ENCODE measurements at places on chromosomes 2 and 18. TPM values are rescaled to one million over a fixed set of nuclear protein-coding genes. Genes with fewer than 3 reads are reported as not detected.

TXNDC9 gene
- 23.1 TPM for total RNA-seq

DLX1 gene
- total RNA-seq, result not detected

THSD7B gene
- 0.10 TPM for total RNA-seq

PTH2R gene
- total RNA-seq, result not detected

LOXHD1 gene
- not detected for total RNA-seq

POTEF gene
- not detected for total RNA-seq

- no peaks in the 10 kb centered on the region for H3K27me3 ChIP-seq
- no peak for DNase-seq
- no peak overlapping the region for H3K27ac ChIP-seq
- no peak overlapping the region for H3K4me3 ChIP-seq
These were observed 124.2 kb upstream of the HS6ST1 start for GRCh38 chr2:128442891-128443302.

- no peak for DNase-seq
- no peak overlapping the region for H3K27ac ChIP-seq
- H3K4me1 ChIP-seq, result no peaks in the 10 kb centered on the region
- H3K4me3 ChIP-seq, result no peak overlapping the region
- no peaks in the 10 kb centered on the region for H3K27me3 ChIP-seq
These were observed 111.9 kb upstream of the EPB41L5 start for GRCh38 chr2:119901013-119901412.

- no peaks in the 10 kb centered on the region for H3K36me3 ChIP-seq
- H3K4me3 ChIP-seq, result no peak overlapping the region
- no peak for DNase-seq
These were observed 149.7 kb downstream of the GULP1 start for GRCh38 chr2:188441288-188441947.

- H3K27me3 ChIP-seq, result no peaks in the 10 kb centered on the region
- DNase-seq, result no peak
- peaks cover 22% of the 10 kb centered on the region for H3K4me1 ChIP-seq
- peak overlapping the region; percentile 0 for H3K4me3 ChIP-seq
These were observed 34.6 kb downstream of the MBP start for GRCh38 chr18:77098029-77098428.

DNA sequence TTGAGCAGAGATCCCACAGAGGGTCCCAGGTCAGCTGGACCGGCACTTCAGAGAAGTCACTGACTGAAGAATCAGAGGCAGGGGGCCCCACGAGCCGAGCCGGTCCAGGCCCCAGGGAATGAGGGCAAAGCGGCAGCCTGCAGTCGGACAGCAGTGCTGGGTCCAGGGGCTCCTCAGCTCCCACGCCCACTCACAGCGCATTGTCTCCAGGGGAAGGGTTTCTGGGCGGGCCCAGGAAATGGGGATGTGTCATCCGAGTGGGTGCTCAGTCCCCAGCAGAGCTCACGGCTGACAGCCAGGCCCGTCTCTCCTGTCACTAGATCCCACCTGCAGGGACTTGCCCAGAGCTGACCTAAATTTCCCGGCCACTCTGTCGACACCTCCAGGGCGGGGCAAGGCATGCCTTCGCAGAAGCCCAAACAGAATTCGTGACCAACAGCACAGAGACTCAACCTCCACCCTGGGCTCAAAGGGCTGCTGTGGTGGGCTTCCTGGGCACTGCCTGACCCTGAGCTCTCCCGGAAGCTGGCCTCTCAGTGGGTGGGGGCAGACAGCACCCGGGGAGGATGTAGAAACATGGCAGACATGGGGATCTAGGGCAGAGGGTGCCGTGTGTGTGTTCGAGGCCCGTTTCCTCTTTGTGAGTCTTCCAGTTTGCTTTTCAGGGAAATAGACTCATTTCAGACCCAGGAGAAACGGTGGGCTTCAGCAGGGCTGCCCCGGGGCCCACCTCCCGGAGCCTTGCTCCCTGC lies 42.1 kb upstream of the TAF1B start:
- H3K4me1 ChIP-seq, result peaks cover 2% of the 10 kb centered on the region
- H3K27me3 ChIP-seq, result no peaks in the 10 kb centered on the region
- H3K27ac ChIP-seq, result no peak overlapping the region
- H3K4me3 ChIP-seq, result no peak overlapping the region
- no peaks in the 10 kb centered on the region for H3K36me3 ChIP-seq
- no peak for DNase-seq

DNA sequence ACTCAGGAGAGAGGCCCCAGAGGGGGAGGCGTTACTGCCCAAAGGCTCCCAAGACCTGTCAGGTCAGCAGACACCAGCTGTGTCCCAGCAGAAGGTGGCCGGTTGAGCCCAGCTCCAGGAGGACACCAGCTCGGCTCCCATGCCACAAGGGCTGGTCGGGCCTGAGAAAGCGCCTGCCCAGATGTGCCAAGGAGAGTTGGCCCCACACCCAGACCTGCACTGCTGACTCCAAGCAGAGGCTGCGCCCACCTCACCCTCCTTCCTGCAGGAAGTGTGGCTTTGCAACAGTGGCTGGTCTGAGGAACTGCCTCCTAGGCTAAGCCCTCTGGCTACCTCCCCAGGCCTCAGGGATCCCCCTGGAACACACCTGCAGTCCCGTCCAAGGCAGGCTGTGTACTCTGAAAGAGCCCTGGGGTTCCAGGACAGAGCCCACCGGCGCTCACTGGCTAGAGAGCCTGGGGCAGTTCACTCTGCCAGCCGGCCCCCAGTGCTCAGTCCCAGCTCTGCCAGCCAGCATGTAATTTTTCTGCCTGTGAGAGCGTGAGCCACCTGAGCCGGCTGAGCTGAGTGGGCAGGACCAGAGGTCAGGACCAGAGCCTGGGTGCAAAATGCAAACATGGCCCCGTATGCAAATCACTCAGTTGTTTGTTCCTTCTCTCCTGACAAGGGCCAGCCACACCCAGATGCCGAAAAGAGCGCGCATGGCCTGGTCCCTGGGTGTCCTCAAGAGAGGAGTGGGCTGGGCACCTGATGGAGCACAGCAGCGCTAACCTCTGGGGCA lies 36.9 kb upstream of the PTMA start:
- no peak overlapping the region for H3K4me3 ChIP-seq
- no peak for DNase-seq
- H3K27me3 ChIP-seq, result no peaks in the 10 kb centered on the region
- no peaks in the 10 kb centered on the region for H3K36me3 ChIP-seq
- H3K4me1 ChIP-seq, result peaks cover 3% of the 10 kb centered on the region

- no peaks in the 10 kb centered on the region for H3K36me3 ChIP-seq
- H3K4me1 ChIP-seq, result peaks cover 12% of the 10 kb centered on the region
- DNase-seq, result no peak
- H3K27ac ChIP-seq, result peak overlapping the region; percentile 99
- peak overlapping the region; percentile 100 for H3K4me3 ChIP-seq
These were observed 679 bp downstream of the CLK1 start for GRCh38 chr2:200863782-200864175.

DNA sequence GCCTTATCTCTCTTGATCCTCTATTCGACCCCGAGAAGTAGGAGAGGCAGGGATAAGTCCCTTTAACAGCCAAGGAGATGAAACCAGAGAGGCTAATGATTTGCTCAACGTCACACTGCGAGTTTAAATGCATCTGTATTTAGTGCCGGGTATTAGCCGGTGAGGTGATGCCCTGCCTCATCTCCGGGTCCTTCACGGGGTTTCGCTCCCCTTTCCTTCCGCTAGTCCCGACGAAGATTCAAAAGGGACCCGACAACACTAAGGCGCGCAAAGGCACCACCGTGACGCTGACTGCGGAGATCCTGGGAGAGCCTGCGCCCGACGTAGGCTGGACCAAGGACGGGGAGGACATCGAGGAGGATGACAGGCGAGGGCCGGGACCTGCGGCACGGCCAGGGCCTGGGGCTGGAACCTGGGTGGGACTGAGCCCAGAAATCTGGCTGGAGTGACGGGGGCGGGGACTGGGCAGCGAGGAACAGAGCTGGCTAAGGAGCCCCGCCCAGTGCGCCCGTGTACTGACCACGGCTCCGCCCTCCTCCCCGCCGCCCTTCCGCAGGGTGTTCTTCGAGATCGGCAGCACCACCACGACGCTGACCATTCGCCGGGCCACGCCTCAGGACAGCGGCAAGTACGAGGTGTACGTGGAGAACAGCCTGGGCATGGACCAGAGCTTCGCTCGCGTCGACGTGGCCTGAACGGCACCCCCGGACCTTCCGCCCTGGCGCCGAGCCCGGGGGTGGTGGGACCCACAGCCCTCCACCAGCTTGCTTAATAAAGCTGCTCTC lies 1.0 kb upstream of the GMPPA start:
- peak overlapping the region; percentile 87 for H3K4me3 ChIP-seq
- H3K36me3 ChIP-seq, result no peaks in the 10 kb centered on the region
- peaks cover 3% of the 10 kb centered on the region for H3K4me1 ChIP-seq
- DNase-seq, result peak; percentile 90
- H3K27ac ChIP-seq, result peak overlapping the region; percentile 76
- H3K27me3 ChIP-seq, result no peaks in the 10 kb centered on the region

DNA sequence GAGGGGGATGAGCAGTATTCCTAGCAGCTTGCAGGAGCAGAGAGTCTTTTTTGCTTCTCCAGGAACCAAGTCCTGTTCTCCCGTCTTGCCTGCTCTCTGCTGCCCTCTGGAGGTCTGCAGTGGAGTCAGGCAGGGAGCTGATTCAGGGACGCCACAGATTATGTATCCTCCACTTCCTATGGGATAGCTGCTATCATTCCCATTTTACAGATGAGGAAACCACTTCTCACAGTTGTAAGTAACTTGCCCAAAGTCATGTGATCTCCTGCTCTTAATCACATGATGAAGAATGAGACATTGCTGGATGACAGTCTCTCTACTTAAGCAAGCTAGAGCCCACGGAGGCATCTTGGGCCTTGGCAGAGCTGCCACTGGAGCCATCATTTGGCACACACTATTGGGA lies 8.3 kb downstream of the SLC4A5 start:
- H3K4me3 ChIP-seq, result no peak overlapping the region
- H3K4me1 ChIP-seq, result no peaks in the 10 kb centered on the region
- peak; percentile 65 for DNase-seq
- no peaks in the 10 kb centered on the region for H3K36me3 ChIP-seq
- no peaks in the 10 kb centered on the region for H3K27me3 ChIP-seq

DNA sequence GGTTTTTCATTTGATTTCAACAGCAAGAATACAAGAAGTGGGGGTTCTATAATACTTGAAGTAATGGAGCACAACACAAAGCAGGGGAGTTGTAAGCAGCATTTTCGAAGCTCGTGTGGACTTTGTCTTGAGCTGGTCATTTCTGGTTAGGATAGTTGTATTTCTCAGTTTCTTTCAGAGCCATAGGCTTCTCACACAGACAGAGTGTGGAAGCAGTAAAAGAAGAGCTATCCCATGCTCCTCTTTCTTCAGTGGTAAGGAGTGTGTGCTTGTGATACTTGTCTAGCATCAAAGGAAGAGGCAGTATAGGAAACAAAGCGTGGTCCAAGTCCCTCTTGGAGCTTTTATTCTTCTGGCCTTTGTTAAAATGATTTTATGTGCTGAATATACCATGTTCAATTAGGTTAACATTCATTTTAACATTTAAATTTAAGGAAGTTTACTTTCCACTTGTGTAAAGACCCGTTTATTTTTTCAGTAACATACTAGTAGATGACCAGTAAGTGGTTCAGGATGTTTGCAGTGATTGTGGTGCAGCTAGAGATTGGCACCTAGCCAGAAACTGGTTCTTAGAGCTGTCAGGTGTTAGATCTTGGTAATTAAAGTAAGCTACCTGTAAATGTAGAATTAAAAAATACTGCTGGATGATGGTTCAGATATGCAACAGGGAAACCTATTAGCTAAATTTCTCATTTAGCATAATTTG lies 14.6 kb downstream of the CCNYL1 start:
- no peaks in the 10 kb centered on the region for H3K27me3 ChIP-seq
- DNase-seq, result no peak
- no peak overlapping the region for H3K4me3 ChIP-seq
- no peaks in the 10 kb centered on the region for H3K36me3 ChIP-seq
- H3K27ac ChIP-seq, result no peak overlapping the region

GRCh38 chr2:9806656-9807055 lies 36.6 kb upstream of the TAF1B start:
- no peak overlapping the region for H3K27ac ChIP-seq
- H3K27me3 ChIP-seq, result no peaks in the 10 kb centered on the region
- H3K4me1 ChIP-seq, result no peaks in the 10 kb centered on the region
- peak; percentile 28 for DNase-seq

GRCh38 chr2:74815941-74816340 lies 18.0 kb upstream of the HK2 start:
- H3K27ac ChIP-seq, result no peak overlapping the region
- H3K36me3 ChIP-seq, result no peaks in the 10 kb centered on the region
- DNase-seq, result no peak
- H3K27me3 ChIP-seq, result no peaks in the 10 kb centered on the region
- no peak overlapping the region for H3K4me3 ChIP-seq
- H3K4me1 ChIP-seq, result no peaks in the 10 kb centered on the region

DNA sequence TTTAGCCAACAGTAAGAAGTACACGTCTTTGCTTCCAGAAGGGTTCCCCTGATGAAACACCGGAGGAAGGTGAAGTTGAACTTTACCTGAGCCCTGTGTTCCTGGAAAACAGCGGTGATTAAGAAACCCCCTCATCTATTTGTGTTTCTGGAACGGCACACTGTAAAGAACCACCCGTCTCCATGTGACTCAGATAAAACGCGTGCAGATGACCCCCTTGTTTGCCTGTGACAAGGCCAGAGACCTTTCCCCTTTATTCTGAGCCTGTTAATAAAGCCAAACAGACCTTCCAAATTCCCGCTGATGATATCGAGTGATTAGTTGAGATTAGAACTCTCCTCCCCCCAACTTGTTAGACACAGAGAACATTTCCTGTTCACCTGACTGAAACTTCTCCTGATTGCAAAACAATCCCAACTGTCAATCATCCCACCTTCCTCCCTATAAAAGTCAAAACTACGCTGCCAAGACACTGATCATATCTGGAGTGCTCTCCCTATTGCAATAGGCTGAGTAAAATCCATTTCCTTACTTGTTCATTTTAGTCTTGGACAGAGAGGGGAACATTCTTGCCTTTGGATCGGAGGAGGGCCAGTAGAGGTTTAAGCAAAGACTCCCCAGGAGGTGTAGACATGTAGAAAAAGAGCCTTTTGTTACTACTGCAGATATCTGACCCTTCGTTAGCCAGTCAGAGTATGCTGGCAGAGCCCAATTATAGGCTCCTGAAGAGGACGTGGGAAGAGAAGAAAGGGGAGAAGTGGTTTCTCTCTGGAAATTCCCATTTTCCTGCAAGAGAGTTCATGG lies 914 bp upstream of the IWS1 start:
- no peak for DNase-seq
- peak overlapping the region; percentile 100 for H3K4me3 ChIP-seq
- peak overlapping the region; percentile 91 for H3K27ac ChIP-seq
- H3K36me3 ChIP-seq, result no peaks in the 10 kb centered on the region
- peaks cover 4% of the 10 kb centered on the region for H3K4me1 ChIP-seq

GRCh38 chr2:88429929-88430328 lies 22.6 kb downstream of the FOXI3 start:
- no peaks in the 10 kb centered on the region for H3K36me3 ChIP-seq
- no peak overlapping the region for H3K4me3 ChIP-seq
- H3K27ac ChIP-seq, result no peak overlapping the region
- H3K27me3 ChIP-seq, result no peaks in the 10 kb centered on the region
- DNase-seq, result no peak
- no peaks in the 10 kb centered on the region for H3K4me1 ChIP-seq

- H3K36me3 ChIP-seq, result no peaks in the 10 kb centered on the region
- no peak overlapping the region for H3K4me3 ChIP-seq
- no peaks in the 10 kb centered on the region for H3K27me3 ChIP-seq
- peaks cover 4% of the 10 kb centered on the region for H3K4me1 ChIP-seq
These were observed 1.3 kb downstream of the TMEM163 start for GRCh38 chr2:134717286-134718022.
